ENCODE measurements at places on chromosomes 16 and 17.

- DNase-seq, result no peak
Measured at GRCh38 chr17:44767493-44767892, 8.7 kb downstream of the ADAM11 start.

DNA sequence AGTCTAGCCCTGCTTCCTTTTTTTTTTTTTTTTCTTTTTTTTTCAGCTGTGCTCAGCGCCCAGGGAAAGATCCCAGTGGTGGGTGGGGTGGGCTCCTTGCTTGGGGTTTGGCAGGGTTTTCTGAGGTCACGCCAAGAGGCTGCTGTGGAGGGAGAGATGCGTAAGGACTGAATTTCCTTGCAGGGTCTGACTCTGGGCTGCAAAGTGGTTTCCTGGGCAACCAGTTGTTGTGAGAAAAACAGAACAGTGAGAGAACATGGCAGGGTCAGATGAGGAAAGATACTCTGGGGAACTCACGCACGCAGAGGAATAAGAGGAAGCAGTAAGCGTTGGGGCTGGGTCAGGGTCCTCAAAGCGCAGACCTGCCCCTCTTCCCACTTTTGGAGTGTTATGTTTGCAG is 119.5 kb downstream of the IRF8 start:
- no peak for DNase-seq

GRCh38 chr17:33220036-33220435 is 73.1 kb downstream of the ASIC2 start:
- no peak for DNase-seq

DNA sequence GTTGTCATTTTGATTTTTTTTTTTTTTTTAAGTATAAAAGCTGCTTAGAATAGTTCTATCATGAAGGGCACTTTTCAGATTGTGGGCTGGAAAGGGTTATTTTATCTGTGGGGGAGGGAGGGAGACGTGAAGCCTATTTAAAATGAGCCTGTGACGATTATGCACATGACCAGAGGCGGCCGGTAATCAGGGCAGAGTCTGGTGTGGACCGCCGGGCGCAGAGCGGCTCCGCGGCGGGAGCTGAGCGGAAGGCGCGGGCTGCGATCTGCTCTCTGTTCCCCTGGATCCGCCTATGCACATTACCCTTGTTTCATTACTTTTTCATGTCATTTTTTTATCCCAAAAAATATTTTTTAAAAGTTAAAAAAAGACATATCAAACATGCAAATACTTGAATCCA is 23.5 kb downstream of the TMC6 start:
- DNase-seq, result no peak

- DNase-seq, result no peak
Measured at GRCh38 chr17:74276541-74277009, 2.5 kb downstream of the DNAI2 start.

DNA sequence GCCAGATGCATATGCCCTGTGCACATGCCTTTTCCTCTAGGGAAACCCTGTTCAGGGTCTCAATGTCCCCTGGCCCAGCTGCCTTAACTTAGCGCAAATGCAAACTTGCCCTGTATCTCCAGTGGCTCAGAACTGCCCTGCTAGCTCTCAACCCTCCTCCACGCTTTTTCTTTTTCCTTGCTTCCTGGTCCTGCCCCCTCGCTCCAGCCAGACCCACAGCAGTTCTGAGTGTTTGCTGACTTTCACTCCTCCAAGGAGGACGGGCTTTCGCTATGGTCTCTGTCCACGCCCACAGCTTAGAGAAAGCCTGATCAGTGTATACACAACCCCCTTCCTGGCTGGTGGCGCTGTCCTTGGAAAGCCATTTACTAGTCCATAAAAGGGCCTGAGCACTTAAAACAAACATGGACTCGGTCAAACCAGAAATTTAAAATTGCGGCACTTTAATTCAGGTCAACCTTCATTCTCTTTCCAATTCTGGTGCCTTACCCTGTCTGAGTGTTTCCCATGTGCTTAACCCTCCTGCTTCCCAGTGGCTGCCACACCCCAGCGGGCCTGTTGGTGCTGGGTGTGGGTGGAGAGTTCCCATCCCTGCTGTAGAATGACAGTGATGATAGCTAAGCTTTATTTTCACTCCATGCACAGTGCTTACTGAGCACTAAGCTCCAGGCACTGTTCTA is 15.6 kb upstream of the TMEM98 start:
- DNase-seq, result no peak

DNA sequence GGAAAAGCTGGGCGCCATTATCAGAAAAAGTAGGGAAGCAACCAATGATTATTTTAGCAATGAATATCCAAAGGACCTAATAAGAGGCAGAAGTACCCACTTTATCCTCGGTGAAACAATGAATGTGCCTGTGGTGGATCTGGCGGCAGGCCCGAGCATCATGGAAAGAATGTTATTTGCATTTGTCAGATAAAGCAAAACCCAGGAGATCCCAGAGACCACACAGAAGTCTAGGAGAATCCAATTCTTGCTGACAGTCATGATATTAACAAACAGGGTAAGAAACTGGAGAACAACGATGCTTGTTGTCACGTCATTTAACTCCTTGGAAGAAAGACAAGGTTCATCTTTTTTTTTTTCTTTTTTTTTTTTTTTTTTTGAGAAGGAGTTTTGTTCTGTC is 12.0 kb upstream of the TNRC6A start:
- no peak for DNase-seq

- peak; percentile 36 for DNase-seq
Measured at GRCh38 chr17:47324224-47325020, 667 bp downstream of the EFCAB13 start.

- no peak for DNase-seq
Measured at GRCh38 chr17:64502021-64502420, 4.1 kb downstream of the DDX5 start.

DNA sequence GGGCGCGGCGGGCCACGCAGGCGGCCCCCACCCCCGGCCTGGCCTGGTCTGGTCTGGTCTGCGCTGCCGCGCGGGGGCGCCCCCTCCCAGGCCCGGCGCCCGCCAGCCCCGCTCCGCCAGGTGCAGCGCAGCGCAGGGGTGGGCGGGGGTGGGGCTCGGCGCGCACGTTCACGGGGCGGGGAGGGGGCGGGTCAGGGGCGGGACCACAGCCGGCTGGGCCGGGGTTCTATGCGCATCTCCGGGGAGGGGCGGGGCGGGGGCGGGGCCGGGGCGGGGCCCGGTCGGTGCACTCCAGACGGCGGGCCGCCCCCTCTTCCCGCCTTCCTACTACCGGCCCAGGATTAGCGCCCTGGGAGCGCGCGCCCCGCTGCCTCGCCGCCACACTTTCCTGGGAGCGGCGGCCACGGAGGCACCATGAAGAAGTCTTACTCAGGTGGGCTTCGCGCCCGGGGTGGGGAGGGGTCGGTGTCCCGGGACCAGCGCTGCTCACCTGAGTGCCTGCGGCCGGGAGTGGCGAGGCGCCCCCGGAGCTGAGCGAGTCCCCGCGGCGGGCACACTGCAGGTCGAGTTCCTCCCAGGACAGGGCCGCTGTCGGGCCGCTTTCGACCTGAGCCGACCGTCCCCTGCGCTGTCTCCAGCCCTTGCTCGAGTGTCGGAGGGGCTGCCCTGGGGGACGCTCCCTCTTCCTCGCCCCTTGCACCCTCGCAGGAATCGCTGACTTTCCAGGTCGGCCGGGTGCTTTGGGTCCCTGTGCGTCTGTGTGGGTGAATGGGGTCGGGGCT is 140.5 kb downstream of the SEC14L1 start:
- peak; percentile 38 for DNase-seq

GRCh38 chr16:72198021-72198711 is 26.2 kb upstream of the PMFBP1 start:
- no peak for DNase-seq

DNA sequence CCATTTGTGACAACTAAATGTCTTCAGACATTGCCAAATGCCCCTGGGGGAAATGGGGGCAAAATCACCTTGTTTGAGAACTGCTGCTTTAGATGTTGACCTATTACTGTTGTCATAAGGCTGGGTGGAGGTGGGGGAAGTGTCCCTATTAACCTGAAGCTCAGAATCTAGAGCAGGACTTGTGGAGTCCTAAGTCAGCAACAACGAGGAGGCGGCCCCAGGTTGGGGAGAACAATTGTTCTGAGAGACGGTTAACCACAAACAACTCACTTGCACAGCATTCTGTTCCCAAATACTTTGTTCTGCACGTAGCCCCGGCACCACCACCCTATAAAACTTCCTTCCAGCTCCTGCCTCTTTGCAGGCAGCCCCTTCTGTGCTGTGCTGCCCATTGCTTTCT is 32.5 kb downstream of the TEKT5 start:
- no peak for DNase-seq
